Fibroblast of pulmonary artery (primary cell): ENCODE measurements at places on chromosomes 13 and 19.

DNA sequence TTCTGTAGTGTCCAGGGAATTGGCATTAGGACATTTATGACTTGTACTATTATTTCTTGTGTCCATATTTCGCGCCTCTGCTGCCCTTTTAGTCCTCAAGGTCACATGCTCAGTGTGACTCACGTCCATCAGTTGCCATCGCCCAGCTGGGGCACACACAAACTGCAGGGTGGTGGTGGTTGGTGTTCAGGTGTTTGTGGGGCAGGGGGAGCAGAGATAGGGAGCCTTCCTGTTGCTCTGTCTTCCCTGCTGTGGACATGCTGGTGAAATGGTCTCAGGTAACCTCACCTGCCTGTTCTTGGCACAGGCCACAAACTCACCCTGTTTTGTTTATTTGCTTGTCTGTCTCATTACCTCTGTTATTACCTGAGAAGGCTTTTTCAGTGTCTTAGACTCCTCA is 22.4 kb downstream of the PRR12 start:
- DNase-seq, result no peak

DNA sequence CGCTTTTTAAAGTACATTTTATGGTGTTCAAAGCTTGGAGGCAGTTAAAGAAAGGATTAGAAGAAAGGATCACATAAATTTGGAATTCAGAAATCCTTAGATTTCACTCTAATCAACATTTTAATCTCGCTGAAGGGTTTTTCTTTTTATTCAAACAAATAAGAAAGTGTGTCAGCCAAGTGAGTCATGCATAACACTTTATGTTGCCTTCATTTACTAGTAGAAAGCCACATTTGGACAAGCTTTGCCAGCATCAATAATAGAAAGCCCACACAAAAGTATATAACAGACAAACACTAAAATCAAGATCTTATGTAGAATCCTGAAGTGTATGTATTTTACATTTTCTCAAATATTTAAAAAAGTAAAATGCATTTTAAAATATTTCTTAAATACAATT is 154.9 kb upstream of the TRPC4 start:
- peak; percentile 2 for DNase-seq

DNA sequence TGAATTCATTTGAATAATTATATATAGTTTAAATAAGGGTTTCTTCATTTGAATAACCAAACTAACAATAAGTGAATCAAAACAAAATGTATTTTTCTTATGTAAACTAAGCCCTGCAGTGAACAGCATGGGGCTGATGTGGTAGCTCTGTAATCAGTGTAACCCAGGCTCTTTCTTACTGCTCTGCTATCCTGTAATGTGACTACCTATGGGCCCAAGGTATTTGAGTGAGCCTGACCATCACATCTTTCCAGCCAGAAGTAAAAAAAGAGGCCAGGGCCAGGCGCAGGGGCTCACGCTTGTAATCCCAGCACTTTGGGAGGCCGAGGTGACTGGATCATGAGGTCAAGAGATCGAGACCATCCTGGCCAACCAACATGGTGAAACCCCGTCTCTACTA is 494.6 kb downstream of the DCT start:
- DNase-seq, result no peak

- DNase-seq, result peak; percentile 65
Measured at GRCh38 chr13:48493851-48494250, 39.0 kb downstream of the RCBTB2 start.

- DNase-seq, result peak; percentile 23
Measured at GRCh38 chr13:30224732-30225131, 82.6 kb downstream of the KATNAL1 start.

- DNase-seq, result peak; percentile 77
Measured at GRCh38 chr19:11096210-11096841, 7.1 kb downstream of the LDLR start.

DNA sequence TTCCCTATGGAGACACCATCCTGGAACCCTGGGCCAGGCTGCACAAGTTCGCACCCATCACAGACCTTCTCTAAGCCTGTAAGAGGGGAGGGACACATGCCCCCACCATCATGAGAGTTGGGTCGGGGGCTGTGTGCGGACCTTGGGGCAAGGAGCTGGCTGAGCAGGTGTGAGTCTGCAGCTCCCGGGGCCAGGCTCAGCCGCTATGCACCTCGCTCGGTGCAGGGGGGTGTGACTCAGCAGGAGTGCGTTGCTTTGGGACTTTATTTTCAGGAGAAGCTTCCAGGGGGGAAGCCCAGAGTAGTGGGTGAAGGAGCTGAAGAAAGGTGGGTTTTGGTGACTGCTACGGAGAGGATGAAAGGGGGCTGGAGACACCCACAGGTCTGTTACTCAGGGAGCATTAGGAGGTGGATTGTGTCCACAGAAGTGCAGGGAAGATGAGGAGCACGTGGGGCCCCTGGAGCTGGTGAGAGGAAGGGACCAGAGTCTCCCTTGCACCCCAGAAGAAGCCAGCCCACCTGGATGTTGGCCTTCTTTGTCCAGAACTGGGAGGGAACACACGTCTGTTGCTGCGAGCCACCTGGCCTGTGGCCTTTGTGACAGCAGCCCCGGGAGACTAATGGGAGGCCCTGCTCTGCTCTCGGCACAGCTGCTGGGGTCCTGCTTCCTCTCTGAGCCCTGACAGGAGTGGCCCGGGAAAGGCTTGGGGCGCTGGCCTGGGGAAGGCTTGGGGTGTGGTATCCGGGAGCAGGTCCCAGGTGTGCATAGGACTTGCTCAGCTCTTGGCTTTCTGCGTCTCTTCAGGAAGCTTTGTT is 162.6 kb downstream of the TEX29 start:
- DNase-seq, result no peak

DNA sequence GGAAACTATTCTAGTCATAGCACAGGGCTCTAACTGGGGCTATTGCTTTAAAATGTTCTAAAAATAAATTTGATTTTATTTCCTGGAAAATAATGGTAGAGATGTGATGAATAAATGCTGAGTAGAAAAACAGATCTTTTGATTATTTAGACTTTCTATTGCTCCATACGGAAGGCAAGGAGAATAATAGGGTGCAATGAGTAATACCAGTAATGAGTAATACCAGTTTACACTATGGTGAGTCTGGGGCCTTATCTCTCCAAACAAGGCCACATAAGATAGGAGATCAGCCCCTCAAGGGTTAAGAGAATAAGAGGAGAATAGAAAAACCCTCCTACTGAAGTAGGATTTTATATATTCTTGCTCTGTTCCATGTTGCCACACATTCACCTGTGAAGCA is 390.4 kb downstream of the KLF5 start:
- peak; percentile 32 for DNase-seq

- DNase-seq, result no peak
Measured at GRCh38 chr19:30799865-30800755, 427.9 kb downstream of the ZNF536 start.

GRCh38 chr13:35720290-35720689 is 243.8 kb upstream of the MAB21L1 start:
- DNase-seq, result no peak

DNA sequence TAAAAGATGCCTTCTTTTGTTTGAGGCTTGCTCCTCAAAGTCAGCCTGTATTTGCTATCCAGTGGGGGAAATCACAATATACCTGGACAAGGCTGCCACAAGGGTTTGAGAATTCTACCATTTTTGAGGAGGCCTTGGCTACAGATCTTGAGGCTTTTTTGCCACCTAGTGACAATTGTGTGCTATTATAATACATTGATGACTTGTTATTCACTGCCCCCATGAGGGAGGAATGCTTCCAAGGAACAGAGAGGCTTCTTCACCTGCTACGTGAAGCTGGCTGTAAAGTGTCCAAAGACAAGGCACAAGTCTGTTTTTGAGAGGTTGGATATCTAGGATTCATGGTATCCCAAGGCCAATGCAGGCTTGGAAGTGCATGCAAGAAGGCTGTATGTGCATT is 72.5 kb downstream of the ZNF708 start:
- peak; percentile 21 for DNase-seq
